ENCODE measurements at places on chromosomes 1 and 21.

DNA sequence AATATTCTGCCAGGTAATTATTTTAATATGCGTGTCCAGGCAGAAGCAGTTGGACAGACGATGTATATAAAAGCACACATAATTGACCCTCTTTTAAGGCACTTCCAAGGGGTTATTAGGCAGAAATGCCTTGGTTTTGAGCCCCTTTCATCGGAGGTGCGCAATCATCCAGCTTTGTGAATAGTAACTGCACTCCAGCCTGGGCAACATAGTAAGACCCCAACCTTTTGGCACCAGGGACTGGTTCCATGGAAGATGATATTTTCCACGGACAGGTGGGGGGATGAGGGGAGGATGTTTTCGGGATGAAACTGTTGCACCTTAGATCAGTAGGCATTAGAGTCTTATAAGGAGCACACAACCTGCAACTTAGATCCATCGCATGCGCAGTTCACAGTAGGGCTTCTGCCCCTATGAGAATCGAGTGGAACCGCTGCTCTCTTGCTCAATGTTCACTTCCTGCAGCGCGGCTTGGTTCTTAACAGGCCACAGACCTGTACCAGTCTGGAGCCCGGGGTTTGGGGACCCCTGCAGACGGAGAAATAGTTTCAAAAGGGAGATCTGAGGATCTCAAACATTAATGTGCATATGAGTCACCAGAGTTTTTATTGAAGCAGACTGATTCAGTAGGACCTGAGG lies 1.8 kb upstream of the MCOLN2 start:
- no peak for DNase-seq

GRCh38 chr1:88774151-88774556 lies 90.1 kb downstream of the PKN2 start:
- no peak for DNase-seq

GRCh38 chr1:180563026-180563827 lies 4.5 kb downstream of the OVAAL start:
- no peak for DNase-seq

DNA sequence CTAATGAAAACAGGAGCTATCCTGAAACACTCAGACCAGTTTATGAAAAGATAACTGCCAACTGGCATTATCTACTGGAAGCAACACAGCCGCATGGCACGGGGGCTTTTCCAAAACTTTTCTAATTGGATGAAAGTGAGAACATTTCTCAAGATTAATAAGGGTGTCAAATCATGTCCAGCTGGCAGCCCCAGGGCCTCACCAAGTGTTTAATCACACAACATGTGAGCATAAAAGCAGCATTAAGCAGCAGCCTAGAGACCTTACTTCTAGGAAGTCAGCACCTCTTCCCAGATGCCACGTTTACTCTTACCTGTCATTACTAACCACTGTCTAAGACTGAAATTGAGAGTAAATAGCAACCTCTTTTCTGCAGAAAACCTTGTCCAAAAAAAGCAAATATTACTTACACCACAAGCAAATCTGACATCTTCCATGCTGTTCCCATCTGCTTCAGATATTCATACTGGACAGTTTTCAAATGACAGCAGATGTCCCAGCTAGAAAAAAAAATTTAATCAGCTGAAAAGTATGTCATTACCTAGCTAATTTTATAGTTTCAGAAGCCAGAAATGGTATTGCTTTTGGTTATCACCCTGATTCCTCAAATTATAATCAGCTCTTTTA lies 341.5 kb upstream of the ZP4 start:
- no peak for DNase-seq

GRCh38 chr1:57959531-57960241 lies 535.8 kb upstream of the DAB1 start:
- DNase-seq = no peak

DNA sequence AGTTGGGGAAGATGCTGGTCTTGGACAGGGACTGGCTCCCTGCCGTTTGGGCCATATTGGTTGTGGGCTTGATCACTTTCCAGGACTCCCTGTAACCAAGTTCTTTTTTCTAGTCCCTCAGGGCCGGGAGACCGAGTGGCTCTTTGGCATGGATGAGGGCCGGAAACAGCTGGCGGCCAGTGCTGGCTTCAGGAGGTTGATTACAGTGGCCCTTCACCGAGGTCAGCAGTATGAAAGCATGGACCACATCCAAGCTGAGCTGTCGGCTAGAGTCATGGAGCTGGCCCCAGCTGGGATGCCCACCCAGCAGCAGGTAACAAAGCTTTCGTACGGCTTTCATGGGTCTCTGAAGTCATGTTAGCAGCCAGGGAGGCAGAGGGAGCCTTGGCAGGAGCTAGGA lies 4.3 kb downstream of the METTL13 start:
- DNase-seq = no peak

DNA sequence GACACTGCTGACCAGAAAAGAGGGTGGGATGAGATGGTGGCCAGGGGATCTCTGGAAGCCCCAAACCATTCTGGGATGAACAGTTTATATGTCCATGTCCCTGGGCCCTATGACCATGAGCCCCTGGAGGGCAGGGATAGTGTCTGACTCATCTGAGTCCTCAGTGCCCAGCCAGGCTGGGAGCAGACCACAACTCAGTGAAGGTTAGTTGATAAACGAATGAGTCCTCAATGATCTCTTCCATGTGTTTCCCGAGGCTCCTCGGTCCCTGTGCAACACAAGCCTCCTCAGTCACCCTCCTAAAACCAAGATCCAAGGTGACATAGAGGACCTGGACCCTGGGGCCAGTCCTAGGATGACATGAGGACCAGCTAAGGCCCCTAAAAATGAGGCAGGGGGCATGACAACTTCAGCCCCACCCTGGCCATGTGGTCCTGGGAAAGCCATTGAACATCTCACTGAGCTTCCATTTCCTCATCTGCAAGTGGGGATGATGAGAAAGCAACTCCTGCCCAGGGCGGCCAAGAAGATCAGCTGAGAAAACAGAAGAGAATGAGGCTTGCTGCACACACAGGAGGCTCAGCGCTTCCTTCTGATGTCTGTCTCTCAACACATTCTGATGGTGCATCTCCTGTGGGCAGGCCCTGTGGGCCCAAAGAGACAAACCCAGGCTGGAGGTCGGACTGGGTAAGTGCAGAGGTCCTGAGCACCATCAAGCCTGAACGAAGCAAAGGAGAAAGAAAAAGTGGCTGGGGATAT lies 86.3 kb downstream of the GLIS1 start:
- DNase-seq = no peak

DNA sequence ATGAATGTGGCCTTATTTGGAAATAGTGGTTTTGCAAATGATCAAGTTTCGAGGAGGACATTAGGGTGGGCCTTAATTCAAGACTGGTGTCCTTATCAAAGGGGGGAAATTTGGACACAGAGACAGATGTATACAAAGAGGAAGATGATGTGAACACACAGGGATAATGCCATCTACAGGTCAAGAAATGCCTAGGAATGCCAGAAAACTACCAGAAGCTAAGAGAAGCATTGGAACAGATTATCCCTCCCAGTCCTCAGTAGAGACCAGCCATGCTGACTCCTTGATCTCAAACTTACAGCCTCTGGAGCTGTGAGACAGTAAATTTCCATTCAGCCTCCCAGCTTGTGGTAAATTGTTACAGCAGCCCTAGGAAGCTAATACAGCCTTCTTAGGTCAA lies 151.4 kb downstream of the PTGER3 start:
- no peak for DNase-seq

- DNase-seq = peak; percentile 48
These were observed 74.7 kb downstream of the HSPA13 start for GRCh38 chr21:14308234-14308633.

GRCh38 chr1:164565357-164565756 lies 6.4 kb downstream of the PBX1 start:
- DNase-seq = no peak

GRCh38 chr1:158833264-158833663 lies 2.1 kb downstream of the MNDA start:
- no peak for DNase-seq

- no peak for DNase-seq
These were observed 41.0 kb downstream of the RUNX3 start for GRCh38 chr1:24888971-24889676.

DNA sequence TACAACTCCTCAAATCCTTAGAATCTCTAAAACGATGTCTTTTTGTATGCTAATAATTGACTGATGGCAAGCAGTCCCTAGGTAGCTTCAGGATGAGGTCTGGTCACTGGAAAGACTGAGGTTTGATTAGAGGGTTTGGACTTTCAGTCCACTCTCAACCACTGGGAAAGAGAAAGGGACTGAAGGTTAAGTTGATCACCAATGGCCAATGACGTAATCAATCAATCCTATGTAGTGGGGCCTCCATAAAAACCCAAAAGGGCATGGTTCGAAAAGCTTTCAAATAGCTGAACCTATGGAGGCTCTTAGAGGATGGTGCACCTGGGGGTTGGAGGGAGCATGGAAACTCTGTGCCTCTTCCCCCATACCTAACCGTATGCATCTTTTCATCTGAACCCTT lies 39.6 kb upstream of the DNASE2B start:
- no peak for DNase-seq

DNA sequence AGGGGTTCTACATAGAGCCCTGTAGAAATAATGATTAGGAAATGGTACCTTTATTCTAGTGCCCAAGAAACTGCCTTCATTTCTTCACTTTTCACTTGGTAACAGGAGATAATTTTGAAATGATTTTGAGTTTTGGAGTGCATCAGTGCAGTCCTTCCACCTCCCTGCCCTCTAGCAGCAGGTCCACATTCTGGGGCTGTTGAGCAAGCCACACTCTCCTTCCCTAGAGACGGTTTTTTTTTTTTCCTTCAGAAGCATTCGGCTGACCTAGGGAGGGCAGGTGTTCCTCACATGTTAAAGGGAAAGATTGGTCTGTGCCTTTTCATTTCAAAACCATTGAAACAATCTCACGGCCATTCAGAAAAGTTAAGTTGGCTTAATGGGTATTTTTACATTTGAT lies 39.8 kb downstream of the SLC37A1 start:
- DNase-seq = no peak

- no peak for DNase-seq
These were observed 41.9 kb downstream of the ASTN1 start for GRCh38 chr1:177122461-177123251.

DNA sequence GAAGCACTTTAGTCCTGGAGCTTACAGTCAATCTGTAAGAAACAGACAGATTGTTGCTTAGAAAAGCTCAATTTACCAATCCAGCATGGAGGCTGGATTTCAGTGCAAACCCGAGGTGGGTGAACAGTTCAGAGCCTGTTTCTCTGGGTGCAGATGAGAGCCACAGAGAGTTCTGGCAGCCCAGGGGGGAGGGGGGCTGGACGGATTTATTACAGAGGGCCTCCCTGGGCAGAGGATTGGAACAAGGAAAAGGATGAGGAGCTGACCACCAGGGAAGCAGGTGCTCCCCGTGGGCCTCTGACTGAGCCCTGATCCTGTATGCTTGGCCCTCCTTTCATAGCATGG lies 38.0 kb upstream of the EPS8L3 start:
- peak; percentile 12 for DNase-seq

DNA sequence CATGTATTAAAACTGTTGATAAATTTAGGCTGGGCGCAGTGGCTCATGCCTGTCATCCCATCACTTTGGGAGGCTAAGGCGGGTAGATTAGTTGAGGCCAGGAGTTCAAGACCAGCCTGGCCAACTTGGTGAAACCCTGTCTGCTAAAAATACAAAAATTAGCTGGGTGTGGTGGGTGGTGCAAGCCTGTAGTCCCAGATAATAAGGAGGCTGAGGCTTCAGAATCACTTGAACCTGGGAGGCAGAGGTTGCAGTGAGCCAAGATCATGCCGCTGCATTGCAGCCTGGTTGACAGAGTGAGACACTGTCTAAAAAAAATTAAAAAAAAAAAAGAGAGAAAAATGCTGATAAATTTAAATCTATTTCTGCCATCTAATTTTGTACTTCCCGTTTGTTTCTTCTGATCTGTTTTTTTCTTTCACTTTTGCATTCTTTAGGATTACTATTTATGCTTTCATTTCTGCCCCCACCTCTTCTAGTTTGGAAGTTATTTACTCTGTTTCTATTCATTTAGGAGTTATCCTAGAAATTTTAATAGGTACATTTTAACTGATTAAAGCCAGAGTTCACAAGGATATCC lies 3.2 kb upstream of the DENND1B start:
- peak; percentile 65 for DNase-seq

GRCh38 chr1:56481140-56481694 lies 98.1 kb downstream of the PLPP3 start:
- no peak for DNase-seq

- DNase-seq = peak; percentile 56
These were observed 4.8 kb upstream of the IFNLR1 start for GRCh38 chr1:24191860-24192259.

DNA sequence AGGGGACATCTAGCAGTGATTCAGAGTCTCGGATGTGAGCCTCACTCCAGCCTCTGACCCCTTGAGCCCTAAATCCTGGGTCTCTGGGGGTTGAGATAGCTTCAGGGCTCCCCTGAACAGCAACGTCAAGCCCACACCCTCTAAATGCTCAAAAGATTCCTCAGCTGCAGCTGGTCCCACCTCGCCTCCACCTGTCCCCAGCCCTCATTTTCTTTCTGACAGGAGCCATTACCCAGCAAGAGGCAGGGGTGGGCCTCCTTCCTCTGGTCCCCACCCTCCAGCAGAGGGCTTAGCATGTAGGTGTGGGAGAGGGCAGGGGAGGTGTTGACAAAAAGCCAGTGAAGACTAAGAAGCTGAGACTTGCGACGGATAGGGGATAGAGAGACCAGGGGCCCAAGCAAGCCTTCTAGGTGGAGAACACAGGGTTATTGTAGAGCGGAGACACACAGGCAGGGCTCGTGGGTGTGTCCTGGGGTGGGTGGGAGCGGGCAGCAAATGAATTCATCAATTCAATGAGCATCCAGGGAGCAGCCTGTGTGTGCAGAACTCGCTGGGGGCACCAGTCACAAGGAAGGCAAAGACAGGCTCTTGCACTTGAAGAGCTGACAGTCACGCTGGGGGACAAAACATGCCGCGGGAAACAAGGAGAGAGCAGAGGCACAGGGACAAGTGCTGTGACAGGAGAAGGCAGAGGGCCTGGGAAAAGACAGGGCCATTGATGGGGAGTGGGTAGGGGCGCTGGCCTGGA lies 48.9 kb upstream of the GOLT1A start:
- DNase-seq = no peak

DNA sequence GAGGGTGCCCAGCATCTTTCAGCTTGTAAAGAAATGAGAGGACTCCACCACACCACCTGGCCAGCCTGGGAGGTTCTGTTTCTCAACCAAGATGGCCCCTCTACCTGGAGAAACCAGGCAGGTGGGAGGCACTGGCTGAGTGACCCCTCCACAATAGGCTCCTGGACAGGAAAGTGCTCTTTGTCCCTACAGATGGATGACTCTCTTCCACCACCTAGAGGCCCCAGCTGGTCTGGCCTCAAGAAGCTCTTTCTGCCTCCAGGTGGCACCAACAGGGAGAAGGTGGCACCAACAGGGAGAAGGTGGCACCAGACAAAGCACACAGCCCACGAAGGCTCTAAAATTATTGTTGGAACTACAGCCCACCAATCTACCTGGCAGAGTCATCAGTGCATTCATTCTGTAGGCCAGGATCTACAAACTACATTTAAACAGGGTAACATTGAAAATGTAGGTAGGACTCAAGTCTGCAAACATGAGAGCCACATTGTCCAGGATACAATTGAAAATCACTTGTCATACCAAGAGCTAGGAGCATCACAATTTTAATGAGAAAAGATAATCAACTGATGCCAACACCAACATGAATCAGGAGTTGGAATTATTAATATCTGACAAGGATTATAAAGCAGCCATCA lies 14.4 kb downstream of the TMPRSS3 start:
- peak; percentile 83 for DNase-seq

All from RPMI8226 (cell line).